ENCODE measurements at places on chromosomes 7 and 10. TPM values are rescaled to one million over a fixed set of nuclear protein-coding genes. Genes with fewer than 3 reads are reported as not detected.

- no peaks in the 10 kb centered on the region for H3K36me3 ChIP-seq
- no peak overlapping the region for H3K4me3 ChIP-seq
- DNase-seq, result no peak
- H3K27me3 ChIP-seq, result no peaks in the 10 kb centered on the region
These were observed 105.0 kb upstream of the AGR3 start for GRCh38 chr7:16986755-16987154.

GRCh38 chr10:102776779-102777456 lies 33.2 kb downstream of the WBP1L start:
- peaks cover 99% of the 10 kb centered on the region for H3K4me1 ChIP-seq
- peak overlapping the region; percentile 94 for H3K27ac ChIP-seq
- no peaks in the 10 kb centered on the region for H3K36me3 ChIP-seq

DNA sequence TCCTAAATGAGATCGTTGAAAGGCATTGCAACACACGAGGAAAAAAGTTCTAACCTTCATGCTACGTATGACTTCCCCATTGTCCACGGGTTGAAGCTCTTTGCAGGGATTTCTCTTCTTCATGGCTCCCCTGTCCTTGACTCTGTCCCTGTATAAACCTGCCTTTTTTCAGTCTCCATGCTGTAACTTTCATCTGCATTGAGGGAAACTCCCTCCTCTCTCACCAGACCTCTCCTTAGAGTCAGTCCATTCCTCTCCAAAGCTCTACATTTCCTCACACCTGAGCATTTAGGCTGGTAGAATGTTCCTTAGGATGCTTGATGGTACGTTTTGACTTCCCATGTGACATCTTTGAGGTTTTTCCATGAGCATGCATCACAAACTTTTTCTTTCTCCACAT lies 134.2 kb upstream of the FAM171A1 start:
- H3K27ac ChIP-seq, result no peak overlapping the region
- H3K27me3 ChIP-seq, result no peaks in the 10 kb centered on the region
- no peaks in the 10 kb centered on the region for H3K4me1 ChIP-seq

DNA sequence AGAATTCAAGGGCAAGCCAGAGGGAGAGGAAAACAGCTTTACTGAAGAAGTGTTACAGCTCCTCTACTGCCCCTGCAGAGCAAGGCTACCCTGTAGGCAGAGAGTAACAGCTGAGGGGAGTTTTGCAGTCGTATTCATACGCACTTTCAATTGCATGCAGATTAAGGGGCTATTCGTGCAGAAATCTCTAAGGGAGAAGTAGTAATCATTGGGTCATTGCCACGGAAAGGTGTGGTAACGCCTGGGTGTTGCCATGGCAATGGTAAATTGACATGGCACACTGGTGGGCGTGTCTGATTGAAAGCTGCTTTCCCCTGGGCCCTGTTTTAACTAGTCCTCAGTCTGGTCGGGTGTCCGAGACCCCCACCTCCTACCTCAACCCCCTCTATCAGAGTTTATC lies 227.2 kb downstream of the NSUN6 start:
- H3K27ac ChIP-seq, result no peak overlapping the region
- H3K4me1 ChIP-seq, result no peaks in the 10 kb centered on the region
- DNase-seq, result no peak
- no peak overlapping the region for H3K4me3 ChIP-seq

DNA sequence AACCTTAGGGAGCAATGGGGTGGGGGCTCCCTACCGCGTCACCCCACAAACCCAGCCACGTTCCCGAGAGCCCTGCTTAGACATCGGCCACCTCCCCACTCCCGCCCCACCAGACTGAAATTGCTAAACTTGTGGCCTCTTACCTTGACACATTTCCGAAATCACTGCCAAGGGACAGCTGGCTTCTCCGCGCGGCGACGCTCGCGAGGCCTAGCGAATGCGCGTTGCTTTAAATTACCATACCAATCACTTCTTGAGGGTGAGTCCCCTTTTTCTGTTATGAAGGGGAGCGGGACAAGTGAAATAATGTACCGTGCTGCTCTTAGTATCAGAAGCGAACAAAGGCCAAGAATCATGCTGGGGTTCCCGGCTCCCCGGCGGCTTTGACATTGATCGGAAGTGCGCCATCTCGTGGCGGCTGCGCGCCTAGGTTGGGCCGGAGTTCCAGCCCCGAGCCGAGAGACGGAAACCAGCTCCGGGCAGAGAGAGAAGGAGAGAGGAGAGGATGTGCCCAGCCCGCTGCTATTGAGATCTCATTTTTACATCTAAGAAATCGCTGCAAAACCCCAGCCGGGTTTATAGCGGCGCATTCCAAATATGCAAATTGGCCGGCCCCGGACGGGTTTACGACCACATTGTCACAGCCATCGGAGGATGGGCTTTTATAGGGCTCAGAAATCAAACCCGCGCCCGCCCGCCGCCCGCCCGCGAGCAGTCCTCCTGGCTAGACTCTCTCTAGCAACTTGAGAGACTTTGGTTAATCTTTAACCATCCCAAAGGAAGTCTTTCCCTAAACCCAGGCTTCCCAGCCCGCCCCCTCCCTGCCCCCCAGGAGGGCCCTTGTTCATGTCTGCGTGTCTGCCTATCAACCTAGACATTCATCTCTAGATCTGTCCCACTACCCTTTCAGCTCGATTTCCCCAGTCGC lies 5.3 kb downstream of the HOXA11 start:
- peak overlapping the region; percentile 32 for H3K4me3 ChIP-seq
- H3K27ac ChIP-seq, result peak overlapping the region; percentile 42
- H3K4me1 ChIP-seq, result peaks cover 48% of the 10 kb centered on the region

- H3K27ac ChIP-seq, result no peak overlapping the region
- no peak overlapping the region for H3K4me3 ChIP-seq
- H3K27me3 ChIP-seq, result no peaks in the 10 kb centered on the region
- no peak for DNase-seq
These were observed 18.9 kb downstream of the BAG3 start for GRCh38 chr10:119669975-119670640.

- no peak for DNase-seq
- H3K4me3 ChIP-seq, result no peak overlapping the region
- peaks cover 13% of the 10 kb centered on the region for H3K4me1 ChIP-seq
These were observed 32.7 kb downstream of the R3HCC1L start for GRCh38 chr10:98167191-98167590.

DNA sequence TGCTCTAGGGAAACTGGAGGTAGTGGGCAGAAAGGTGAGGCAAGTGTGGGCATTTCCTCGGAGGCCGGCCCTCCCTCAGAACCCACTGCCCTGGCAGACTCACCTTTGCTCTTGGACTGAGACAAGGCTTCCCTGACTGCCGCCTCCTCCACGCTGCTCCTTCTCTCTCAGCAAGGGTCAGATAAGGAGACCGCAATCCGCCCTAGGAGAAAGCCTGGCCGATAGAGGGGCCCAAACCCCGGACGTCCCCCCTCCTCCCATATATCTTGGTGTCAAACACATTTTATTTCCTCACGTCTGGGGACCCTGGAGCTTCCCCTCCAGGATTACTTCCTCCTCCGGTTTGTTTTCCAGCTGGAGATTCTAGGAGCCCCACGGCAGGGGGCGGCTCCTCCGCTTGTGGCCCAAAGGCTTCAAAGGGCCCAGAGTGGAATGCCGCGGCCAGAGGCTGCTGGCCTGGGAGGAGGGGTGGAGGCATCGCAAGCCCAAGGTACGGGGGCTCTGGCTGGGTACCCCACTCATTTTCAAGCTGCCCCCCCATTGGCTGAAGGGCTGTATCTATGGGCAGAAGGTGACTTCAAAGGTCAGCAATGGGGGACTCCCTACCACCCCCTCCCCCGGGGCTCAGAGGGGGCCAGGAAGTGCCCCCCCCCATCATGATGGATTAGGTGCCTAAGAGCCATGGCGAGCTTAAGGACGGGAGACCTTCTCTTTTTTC lies 31.7 kb upstream of the LBX1 start:
- H3K4me3 ChIP-seq, result no peak overlapping the region
- no peak overlapping the region for H3K27ac ChIP-seq
- DNase-seq, result no peak
- peaks cover 55% of the 10 kb centered on the region for H3K27me3 ChIP-seq

DNA sequence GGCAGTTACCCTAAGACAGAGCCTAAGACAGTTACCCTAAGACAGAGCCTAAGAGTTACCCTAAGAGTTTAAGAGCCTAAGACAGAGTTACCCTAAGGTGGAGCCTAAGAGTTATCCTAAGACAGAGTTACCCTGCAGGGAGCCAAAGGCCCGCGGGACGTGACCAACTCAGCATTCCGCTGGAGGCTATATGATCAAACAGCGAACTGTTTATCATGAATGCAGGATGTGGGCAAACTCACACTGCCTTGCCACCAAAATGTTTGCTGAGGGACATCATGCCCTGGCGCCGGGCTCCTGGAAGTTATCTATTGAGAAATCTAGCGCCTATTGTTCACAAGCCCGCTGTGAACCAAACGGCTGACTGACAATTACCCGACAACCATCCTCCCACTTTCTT lies 49.9 kb downstream of the BLVRA start:
- no peaks in the 10 kb centered on the region for H3K4me1 ChIP-seq
- no peak overlapping the region for H3K4me3 ChIP-seq

DNA sequence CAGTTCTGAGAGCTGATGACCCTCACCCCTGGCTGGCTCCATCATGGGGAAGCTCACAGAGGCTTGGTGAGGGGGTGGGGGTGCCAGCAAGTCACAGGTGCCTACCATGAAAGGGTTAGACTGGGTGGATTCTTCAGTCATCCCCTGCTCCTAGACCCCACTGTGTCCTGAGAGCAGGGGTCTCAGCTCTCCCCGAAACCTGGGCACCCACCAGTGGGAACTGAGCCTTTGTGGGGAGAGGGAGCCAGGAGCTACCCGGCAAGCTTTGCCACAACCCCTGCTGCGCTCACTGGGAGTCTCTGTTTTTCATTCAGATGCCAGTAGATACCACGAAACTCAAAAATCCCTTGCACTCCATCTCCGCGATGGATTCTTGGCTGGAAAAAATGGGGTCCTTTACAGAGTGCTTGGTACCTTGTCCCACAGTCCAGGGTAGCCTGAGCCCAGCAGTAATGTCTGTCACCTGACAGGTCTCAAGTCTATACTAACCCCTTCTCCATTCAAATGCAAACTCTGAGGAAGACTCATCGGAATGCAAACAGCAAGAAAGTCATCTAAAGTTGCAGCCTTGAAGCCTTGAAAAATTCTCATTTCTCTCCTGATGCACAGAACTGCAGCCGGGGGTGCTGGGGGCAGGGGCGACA lies 48.9 kb upstream of the ENO4 start:
- no peak overlapping the region for H3K27ac ChIP-seq
- H3K4me1 ChIP-seq, result no peaks in the 10 kb centered on the region
- no peak overlapping the region for H3K4me3 ChIP-seq
- DNase-seq, result no peak
- peaks cover 34% of the 10 kb centered on the region for H3K27me3 ChIP-seq

- H3K36me3 ChIP-seq, result no peaks in the 10 kb centered on the region
- no peaks in the 10 kb centered on the region for H3K4me1 ChIP-seq
- H3K27me3 ChIP-seq, result no peaks in the 10 kb centered on the region
- H3K27ac ChIP-seq, result no peak overlapping the region
- DNase-seq, result no peak
- no peak overlapping the region for H3K4me3 ChIP-seq
These were observed 63.2 kb upstream of the FHIP2A start for GRCh38 chr10:114758331-114758730.

DNA sequence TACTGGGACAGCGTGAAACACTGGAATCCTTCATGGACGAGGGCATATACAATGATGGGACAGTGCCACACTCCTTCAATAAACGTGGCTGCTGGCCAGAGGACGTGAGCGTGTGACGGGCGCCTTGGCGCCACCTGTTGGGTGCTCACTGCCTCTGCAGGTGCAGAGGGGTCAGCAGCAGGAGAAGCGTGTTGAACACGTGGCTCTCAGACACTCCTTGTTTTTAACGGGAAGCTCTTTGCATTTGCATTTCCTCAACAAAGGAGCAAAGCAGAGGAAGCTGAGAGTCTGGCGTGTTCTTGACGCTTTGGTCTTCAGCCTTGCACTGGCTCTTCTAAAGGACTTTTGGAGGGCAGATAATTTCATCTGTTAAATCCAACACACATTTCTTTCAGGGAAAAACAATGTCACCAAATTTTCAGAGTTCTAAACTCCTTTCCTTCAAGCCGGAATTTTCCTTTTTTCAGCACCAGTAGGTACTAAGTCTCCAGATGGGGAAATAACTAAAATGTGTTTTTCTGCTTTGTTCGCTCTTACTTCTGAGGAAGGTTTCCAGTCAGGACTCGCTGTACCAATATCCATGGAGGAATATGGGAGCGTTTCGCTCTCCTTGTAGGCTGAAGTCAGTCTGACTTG lies 2.9 kb upstream of the GET4 start:
- H3K4me3 ChIP-seq, result no peak overlapping the region
- H3K27ac ChIP-seq, result peak overlapping the region; percentile 59
- DNase-seq, result peak; percentile 89
- H3K36me3 ChIP-seq, result peaks cover 40% of the 10 kb centered on the region

GRCh38 chr10:42476101-42476500 lies 162.3 kb downstream of the ZNF33B start:
- H3K4me1 ChIP-seq, result no peaks in the 10 kb centered on the region
- peak overlapping the region; percentile 38 for H3K4me3 ChIP-seq
- H3K27ac ChIP-seq, result no peak overlapping the region
- peaks cover 14% of the 10 kb centered on the region for H3K27me3 ChIP-seq

GRCh38 chr7:934469-935163 lies 19.9 kb downstream of the ADAP1 start:
- H3K27ac ChIP-seq, result no peak overlapping the region
- no peak for DNase-seq
- H3K4me1 ChIP-seq, result no peaks in the 10 kb centered on the region

- H3K27ac ChIP-seq, result no peak overlapping the region
- no peaks in the 10 kb centered on the region for H3K36me3 ChIP-seq
- DNase-seq, result no peak
These were observed 212.4 kb downstream of the CAMK1D start for GRCh38 chr10:12561720-12562119.

- H3K27ac ChIP-seq, result peak overlapping the region; percentile 18
- H3K27me3 ChIP-seq, result no peaks in the 10 kb centered on the region
- peak overlapping the region; percentile 36 for H3K4me3 ChIP-seq
These were observed 1.5 kb downstream of the AQP1 start for GRCh38 chr7:30912986-30913811.

DNA sequence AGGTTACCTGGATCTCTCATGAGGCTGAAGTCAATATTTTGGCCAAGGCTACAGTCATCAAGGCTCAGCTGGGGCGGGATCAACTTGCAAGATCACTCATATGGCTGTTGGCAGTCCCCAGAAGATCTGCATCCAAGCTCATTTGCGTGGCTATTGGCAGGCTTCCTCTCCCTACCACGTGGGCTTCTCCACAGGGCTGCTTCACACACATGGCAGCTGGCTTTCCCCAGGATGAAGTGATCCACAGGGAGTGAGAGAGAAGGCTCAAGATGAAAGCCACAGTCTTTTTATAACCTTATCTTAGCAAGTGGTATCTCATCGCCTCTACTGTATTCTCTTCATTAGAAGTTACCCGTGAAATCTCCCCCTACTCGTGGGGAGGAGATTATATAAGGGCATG lies 167.4 kb downstream of the TMEM26 start:
- no peaks in the 10 kb centered on the region for H3K27me3 ChIP-seq
- no peak overlapping the region for H3K27ac ChIP-seq
- H3K36me3 ChIP-seq, result no peaks in the 10 kb centered on the region
- peaks cover 4% of the 10 kb centered on the region for H3K4me1 ChIP-seq

The MMRN2 gene
- 52.9 TPM for total RNA-seq

The SKAP2 gene
- total RNA-seq, result 34.4 TPM

The SFMBT2 gene
- total RNA-seq, result 4.5 TPM

The MRLN gene
- total RNA-seq, result not detected

The FXYD4 gene
- total RNA-seq, result not detected

The OR13A1 gene
- total RNA-seq, result not detected
